ENCODE measurements at places on chromosomes 6 and 20.
A peak's percentile ranks its signal among the peaks of the same experiment; 100 is the strongest.

GRCh38 chr20:13821876-13822275 lies 37.0 kb downstream of the NDUFAF5 start:
- no peak for DNase-seq

GRCh38 chr20:53581444-53582250 lies 12.0 kb downstream of the ZNF217 start:
- no peak for DNase-seq

DNA sequence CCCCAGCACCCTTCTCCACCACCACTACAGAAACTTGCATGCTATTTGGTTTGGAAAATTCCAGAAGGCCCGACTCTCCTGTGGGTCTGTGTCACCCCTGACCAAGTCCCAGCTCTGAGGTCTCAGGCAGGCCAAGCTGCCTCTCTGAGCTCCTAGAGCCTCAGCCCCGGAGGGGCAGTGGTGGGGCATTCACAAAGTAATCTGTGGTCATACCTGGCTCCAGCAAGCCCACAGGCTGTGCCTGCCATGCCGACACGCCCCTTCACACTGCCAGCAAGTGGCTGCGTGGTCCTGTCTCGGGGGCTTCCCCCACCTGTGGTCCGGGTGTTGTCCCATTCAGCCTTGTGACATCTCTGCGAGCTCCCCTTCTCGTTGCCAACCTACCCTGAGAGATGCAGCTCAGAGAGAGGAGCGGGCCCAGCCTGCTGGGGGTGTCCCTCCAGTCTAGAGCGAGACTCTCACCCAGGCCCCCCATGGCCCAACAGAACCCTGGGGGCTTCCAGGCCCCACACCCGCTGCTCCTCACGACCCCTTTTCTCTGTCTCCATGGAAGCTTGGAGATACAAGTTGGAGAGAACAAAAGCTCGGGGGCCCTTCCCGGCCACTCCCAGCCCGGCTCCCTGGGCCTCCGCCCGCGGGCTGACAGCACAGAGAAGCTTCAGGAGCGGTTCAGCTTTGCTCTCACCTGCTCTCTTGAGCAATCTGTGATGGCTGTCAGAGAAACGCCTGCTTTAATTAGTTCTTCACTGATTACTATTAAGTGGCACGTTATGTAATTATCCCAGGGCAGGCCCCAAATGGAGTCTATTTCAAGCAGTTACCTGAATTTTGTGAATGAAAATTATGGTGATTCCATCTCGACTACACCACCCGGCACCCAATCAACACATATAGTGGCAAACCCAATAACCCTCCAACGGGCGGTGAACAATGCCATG lies 147.7 kb upstream of the PHACTR3 start:
- DNase-seq, result no peak

DNA sequence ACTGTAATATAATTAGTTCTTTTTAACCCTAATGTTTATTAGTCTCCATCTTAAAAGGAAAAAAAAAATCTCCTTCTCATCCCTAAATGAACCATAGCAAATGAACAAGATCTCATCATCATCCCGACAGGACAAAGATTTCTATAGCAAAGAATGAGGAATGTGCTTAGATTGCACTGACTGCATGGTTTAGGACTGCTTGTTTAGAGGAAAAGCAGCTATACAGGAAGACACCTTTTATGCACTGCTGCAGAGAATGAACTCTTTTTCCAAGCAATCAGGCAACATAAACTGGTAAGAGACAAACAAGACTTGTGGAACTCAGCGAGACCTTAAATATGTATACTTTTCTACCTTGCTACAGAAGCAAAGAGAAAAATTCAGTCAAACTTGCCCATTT lies 26.8 kb downstream of the CSNK2A1 start:
- DNase-seq, result no peak

- DNase-seq, result no peak
These were observed 897 bp downstream of the CD2AP start for GRCh38 chr6:47478233-47479139.

GRCh38 chr6:3383525-3383924 lies 73.3 kb downstream of the SLC22A23 start:
- no peak for DNase-seq

GRCh38 chr6:81126150-81126549 lies 626.3 kb downstream of the TENT5A start:
- DNase-seq, result no peak

DNA sequence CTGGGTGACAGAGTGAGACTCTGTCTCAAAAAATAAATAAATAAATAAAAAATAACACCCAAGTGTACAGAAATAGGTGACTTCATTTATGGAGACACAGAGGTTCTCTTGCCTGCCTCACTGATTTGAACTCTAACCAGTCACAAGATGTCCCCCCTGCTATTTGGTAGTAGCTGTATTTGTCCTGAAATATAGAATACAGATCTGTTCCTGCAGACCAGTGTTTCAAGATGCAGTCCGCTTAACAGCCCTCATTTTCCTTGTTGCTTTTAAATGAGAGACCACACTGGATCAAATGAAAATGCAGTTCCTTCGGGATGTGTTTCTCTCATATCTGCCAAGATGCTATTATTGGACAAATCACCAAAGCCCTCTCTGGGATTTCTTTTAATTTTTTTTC lies 7.6 kb downstream of the PLCB4 start:
- no peak for DNase-seq

DNA sequence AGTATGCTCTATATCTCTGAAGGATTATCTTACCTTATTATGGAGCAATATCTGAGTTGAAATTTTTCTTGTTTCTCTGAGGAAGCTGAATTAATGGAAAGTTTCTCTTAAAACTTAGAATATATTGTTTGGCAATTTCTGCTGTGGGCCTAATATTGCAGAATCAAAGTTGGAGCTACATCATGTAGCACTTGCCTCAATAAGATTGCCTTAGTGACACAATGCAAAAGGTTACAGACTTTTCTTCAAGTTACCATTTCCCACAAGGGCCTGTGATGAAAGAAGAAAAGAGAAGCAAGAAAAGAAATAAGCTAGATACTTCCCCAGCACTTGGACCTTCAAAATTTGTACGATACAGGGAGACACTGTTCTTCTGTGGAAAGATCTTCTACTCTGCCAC lies 151.2 kb downstream of the SOBP start:
- DNase-seq, result no peak

DNA sequence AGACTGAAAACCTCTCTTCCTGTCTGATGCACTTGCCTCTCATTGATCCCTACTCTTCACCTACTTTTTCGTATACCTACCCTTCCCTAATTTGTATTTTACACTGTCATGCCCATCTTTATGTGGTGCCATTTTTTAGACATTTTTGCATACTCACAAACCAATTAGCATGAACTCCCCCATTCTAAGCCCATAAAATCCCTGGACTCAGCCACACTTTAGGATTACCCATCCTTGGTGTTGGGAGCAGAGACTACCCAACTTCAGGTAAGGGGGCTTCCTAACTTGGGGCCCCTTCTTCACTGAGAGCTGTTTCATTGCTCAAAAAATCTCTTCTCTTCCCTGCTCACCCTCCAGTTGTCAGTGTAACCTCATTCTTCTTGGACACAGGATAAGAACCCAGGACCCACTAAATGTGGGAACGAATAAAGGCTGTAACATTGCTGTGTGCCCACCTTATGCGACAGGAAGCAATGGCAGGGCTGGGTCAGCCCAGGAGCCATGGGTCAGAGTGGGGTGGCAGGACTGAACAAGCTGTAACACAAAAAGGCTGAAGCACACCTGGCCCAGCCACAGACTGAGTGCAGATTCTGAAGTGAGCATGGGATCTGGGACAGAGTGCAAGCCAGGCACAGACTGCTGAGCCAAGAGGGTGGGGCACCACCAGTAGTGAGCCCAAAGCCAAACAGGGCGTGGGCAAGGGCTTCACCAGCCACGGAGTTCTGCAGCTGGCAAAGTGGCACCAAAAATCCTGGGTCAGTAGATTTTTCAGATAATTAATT lies 789.1 kb upstream of the HS3ST5 start:
- DNase-seq, result no peak

GRCh38 chr20:59207742-59208357 lies 44.2 kb downstream of the ZNF831 start:
- peak; percentile 3 for DNase-seq

- no peak for DNase-seq
These were observed 23.1 kb downstream of the CMTR1 start for GRCh38 chr6:37456126-37456525.

GRCh38 chr20:36579996-36580545 lies 6.7 kb downstream of the TGIF2 start:
- no peak for DNase-seq

DNA sequence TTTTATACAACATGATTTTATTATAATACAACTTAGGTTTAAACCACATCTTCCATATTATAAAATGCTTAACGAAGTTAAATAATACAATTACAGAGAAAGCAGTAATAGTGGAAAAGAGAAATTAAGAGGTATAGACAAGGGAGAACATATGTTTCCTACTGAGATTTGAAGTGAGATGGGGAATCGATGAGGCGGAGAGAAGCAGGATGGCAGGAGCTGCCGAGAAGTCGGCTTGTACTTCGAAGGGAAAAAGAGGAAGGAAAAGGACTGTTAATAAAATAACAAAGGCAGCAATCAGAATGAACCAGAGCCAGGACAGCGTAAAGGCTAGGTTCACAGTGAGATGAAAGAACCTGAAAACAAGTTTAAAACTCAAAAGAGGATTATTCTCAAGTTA lies 15.4 kb downstream of the FBXL4 start:
- DNase-seq, result no peak

DNA sequence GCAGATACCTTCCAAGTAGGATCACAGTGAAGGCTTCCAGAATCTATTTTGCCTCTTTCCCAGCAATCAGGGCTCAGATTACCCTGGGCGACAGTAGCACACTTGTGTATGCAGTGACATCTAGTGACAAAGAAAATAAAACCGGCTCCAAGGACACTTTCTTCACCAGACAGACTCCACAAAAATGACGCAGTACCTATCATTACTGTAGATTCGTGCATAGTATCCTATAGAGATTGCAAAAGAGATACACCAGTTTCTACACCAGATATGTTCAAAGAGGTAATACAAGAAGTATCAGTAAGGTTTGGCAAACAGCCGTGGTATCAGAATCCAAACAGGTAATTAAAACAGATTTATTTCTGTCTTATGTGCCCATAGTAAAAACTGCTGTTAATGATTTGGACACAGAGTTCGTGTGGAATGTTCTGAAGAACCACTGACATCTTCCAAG lies 600.4 kb upstream of the JAG1 start:
- no peak for DNase-seq

DNA sequence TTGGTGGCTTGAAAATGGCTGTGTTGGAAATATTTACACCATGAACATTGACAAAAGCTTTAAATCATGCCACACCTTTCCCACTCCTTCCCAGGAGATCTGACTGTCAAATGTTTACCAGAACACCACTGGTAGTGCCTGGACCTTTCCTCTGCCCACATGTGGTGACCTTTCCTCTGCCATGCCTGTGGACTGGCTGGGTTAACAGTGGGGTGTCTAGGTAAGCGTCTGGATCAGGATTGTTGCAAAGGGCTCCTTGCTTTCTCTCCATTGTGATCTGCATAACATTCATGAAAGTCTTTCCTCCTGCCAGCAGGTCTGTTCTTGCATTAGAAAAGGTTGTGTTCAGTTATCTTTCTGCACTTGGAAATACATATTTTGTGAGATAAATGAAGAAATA lies 572.7 kb downstream of the DHX35 start:
- DNase-seq, result no peak

GRCh38 chr6:35298625-35299140 lies 1.1 kb downstream of the DEF6 start:
- DNase-seq, result no peak

GRCh38 chr6:110618591-110619267 lies 142.3 kb upstream of the SLC22A16 start:
- DNase-seq, result no peak

- DNase-seq, result no peak
These were observed 42.2 kb downstream of the GFOD1 start for GRCh38 chr6:13445005-13445743.

DNA sequence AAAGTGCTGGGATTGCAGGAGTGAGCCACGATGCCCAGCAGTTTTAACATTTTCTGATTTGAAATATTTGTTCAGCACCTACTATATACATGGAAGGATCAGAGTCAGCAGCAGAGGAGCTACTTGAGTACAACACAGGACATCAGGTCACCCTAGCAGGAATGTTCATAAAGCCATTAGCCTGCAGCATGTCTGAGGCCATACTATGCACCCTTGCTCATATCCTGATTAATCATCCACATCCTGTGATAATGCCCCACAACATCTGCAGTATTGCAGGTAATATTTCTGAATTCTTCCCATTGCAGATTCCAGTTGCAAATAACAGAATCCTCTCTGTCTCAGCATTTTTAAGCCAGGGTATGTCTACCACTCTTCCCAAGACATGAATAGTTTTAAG lies 171.0 kb upstream of the PRND start:
- DNase-seq, result no peak

DNA sequence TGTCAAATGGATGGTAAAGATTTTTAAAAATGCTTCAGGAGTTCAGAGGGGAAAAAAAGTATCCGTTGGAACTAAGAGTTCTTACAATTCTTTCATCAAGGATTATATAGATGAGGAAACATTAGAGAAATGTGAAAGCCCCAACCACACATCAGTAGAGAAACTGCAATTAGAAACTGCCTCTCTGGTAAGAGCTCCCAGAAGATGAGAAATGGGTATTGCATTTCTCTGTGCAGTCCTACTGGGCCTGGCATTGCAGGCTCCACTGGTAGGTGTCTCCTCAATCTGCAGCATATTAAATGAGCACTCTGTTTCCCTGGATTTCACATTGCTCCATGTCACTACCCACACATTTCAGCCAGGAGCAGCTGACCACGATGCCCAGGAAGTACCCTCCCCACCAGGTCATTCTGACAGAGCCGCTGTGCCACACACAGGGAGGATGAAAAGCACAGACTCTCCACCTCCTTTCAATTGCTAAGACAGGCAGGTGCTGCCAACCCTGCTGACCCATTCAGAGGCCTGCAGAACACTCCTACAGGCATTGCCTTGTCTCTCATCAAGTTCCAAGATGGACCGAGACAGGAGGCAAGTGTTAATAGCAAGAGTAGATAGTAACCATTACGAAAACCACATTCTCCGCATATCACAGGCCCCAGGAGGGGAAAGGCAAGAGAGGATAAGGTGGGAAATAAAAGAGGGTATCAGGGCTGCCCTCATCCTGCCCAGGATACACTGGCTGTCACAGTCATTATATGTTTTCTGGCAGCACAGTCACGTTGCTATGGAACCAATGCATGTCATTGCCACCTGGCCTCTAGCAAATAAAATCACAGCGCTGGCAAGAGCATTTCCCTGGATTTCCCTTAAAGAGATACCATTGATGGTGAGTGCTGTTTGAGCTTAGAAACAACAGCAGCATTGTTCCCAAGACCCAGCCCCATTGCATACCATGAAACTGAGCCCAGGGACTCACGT lies 241.7 kb downstream of the ATXN1 start:
- no peak for DNase-seq

DNA sequence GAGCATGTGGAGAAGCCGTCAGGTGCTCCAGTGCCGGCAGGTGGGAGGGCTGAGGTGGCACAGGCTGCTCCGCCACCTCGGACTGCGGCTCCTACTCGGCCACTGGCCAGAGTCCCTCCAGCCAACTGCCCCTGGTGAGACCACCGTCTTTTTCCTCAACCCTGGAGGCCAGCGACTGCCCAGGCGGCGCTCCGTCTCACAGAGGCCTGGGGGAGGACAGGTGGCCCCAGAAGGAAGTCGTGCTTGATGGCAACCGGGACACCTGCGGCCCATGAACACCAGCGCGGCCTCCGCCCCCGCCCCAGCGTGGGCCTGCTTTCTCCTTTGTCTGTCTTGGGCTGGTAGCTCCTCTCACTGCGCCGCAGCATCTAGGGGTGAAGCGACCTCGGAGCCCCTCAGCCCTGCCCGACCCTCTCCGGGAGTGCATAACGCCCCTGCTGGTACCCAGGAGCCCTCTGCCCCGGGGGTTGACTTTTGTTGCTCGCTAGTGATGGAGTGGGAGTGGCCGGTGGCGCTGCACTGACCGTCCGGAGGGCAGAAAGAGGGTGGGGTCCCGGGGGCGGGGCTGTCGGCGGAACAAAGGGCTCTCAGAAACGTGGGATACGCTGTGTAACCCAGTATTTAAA lies 706 bp upstream of the TUBB2B start:
- DNase-seq, result no peak

All from substantia nigra (tissue), 51 donors.